ENCODE measurements at places on chromosomes 2 and 18.

GRCh38 chr2:45813003-45813941, 161.8 kb downstream of the PRKCE start:
- no peak for DNase-seq

DNA sequence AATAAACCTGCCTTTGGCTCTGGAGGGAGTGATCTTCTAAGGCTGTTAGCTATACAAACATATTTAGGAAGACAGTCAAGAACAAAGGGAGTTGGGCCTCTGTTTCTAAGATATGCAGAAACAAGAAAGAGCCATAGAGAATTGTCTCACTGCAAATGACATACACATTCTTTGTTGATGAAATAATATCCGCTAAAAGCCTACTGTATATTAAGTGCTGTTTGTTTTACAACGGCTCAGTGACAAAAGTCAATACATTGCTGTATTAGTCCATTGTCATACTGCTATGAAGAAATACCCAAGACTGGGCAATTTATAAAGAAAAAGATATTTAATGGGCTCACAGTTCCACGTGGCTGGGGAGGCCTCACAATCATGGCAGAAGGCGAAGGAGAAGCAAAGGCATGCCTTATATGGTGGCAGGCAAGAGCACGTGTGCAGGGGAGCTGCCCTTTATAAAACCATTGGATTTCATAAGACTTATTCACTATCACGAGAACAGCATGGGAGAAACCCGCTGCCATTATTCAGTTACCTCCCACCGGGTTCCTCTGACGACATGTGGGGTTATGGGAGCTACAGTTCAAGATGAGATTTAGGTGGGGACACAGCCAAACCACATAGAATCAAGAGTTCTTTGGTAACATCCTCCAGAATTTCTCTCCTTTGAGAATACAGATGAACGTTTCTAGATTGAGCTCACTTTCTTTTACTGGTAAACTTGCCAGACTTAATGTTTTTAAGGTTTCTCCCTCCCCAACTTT, 157.8 kb downstream of the PIK3C3 start:
- DNase-seq, result no peak

GRCh38 chr18:45328811-45329210, 286.5 kb upstream of the SLC14A2 start:
- DNase-seq, result no peak

- no peak for DNase-seq
These were observed 278.3 kb upstream of the CYP26B1 start for GRCh38 chr2:72425996-72426395.

DNA sequence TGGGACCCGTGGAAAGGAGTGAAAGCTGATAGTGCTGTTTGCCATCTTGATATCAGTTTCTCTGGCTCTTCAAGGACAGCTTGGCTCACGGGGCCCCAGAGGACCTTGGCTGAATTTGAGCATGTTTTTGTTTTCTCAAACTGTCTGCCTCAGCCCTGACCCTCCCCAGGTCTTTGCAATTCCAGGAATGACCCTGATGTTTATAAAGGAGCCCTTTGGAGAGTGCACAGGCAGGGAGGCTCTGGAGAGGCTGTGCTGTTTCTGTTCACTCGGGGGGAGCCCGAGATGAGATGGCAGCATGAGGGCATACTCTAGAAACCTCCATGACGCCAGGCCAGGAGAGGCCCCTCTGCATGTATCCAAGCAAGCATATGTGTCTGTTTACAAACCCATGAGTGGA, 16.4 kb downstream of the IGFBP2 start:
- DNase-seq, result no peak

DNA sequence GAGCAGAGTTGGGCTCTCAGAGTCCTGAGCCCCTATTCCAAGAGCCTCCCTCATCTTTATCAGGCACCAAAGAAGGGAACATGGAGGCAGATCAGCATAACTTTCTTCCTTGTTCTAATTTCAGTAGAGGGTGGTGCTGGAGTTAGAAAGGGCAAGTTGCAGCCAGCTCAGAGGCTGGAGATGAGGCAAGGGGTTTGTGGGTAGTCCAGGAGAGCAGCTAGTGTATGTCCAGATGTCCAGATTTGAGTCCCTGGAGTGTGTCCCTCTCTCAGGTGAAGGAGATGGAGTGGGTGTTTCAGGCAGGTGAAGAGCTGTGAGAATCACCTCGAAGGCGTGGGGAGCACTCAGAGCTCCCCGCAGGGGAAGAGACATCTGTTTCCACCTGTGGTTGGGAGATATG, 478 bp upstream of the PRKAG3 start:
- no peak for DNase-seq

DNA sequence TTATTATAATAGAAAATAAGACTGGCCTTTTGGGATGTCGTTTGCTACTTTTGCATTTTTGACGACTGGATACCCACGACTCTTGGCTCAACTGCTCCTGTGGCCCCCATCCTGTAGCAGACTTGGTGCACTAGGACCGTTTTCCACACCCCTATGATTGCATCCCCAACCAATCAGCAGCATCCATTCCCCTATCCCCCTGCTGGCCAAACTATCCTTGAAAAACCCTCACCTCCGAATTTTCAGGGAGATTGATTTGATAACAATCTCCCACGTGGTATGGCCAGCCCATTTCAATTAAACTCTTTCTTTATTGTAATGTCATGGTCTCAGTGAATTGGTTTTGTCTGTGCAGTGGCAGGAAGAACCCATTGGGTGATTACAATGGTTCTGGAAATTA, 37.9 kb upstream of the TTR start:
- no peak for DNase-seq

DNA sequence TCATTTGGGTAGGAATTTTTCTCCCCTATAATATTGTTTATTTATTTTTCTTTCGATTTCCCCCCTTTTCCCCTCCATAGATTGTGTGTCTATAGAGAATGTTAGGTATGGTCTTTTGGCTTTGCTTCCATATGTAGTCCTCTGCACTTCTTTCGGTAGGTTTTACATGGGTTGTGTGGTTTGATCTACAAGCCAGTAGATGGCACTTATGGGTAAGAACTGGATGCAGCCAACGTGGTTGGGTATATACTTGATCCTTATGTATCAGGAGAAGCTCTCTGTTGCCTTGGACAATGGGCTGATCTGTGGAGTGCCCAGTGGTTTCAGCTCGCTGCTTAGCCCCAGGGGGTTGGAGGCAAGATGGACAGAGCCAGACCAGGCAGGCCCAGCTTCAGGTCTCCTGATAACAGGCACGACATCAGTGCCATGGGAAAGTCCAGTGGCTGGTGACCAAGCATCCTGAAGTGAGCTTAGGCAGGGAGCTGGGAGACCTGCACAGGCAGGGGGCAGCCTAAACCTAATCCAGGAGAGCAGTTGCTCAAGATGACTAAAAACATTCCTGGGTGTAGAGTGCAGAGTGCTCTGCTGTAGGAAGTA, 488.3 kb downstream of the CCDC85A start:
- no peak for DNase-seq

GRCh38 chr2:74199871-74200305, 1.5 kb downstream of the MTHFD2 start:
- peak; percentile 46 for DNase-seq

- DNase-seq, result no peak
These were observed 11.1 kb upstream of the VPS4B start for GRCh38 chr18:63433334-63433866.

- no peak for DNase-seq
These were observed 221.0 kb upstream of the MMADHC start for GRCh38 chr2:149808556-149808955.

GRCh38 chr2:41170589-41170988, 718.7 kb upstream of the SLC8A1 start:
- no peak for DNase-seq

- DNase-seq, result no peak
These were observed 3.1 kb downstream of the ADAM17 start for GRCh38 chr2:9552219-9553178.

DNA sequence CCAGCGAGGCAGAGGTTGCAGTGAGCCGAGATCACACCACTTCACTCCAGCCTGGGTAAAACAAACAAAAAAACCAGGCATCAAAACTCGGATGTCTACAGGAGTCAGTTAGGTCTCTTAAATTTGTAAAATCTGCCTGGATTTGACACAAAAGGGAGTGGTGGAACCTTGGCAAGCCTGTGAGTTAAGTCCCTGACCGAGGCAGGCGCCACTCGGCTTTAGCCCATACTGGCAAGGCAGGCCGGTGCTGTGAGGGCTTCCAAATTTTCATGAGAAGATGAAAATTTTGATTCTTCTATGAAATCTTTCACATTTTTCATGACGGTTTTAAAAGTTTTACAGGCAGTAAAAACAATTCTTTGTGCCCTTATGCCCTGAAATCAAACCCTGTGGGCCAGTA, 165.8 kb downstream of the FMNL2 start:
- DNase-seq, result no peak

DNA sequence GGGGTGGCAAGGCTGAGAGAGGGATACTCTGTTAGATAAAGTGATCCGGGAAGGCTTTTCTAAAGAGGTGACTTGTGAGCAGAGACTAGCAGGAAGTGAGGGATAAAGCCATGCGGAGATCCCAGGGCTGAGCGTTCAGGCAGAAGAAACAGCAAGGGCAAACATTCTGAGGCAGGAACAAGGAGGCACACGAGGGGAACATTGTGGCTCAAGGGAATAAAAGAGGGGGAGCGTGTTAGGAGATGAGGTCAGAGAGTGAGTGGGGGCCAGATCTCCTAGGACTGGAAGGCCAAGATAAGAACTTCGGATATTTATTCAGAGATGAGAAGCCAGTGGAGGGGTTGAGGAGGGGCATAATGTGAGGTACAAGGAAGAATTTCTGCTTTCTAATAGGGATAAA, 67.1 kb downstream of the ACTR2 start:
- no peak for DNase-seq

GRCh38 chr2:55051026-55051866, 995 bp upstream of the RTN4 start:
- peak; percentile 34 for DNase-seq

DNA sequence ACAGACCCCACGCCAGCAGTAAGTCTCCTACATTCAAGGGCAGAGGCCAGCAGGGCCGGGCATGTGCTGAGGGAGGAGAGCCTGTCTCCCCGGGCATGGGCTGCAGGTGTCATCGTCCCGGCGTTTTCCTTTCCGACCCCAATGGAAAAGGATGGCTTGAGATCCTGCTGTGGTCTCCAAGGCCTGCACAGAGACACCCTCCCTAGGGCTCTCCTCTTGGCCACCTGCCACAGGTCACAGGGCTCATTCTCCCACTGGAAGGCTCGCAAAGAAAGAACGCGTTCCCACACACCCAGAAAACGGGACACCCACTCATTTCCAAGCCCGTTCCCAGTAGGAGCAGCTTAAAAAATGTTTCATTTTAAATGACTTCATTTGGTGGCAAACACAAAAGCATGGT, 41.0 kb downstream of the DIPK1C start:
- DNase-seq, result no peak

- DNase-seq, result no peak
These were observed 156.1 kb upstream of the SLC39A10 start for GRCh38 chr2:195500879-195501278.

DNA sequence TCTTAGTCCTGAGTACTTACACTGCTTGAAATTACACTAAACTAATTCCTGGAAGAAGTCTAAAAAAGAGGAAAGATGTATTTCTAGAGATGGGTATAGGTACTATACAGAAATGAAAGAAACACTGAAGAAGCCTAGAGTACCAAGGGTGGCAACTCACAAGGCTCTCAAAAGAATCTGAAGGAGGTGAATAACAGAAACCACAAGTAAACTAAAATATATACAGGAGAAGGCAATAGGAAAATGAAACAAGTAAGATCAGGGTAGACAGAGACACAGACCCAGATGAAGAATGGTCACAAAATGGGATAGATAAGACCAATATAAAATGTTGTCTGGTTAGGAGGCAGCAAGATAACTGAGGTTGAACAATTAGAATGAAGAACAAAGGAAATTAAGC, 59.9 kb downstream of the USP37 start:
- DNase-seq, result no peak

- no peak for DNase-seq
These were observed 230.7 kb upstream of the CCDC68 start for GRCh38 chr18:55189972-55190371.

DNA sequence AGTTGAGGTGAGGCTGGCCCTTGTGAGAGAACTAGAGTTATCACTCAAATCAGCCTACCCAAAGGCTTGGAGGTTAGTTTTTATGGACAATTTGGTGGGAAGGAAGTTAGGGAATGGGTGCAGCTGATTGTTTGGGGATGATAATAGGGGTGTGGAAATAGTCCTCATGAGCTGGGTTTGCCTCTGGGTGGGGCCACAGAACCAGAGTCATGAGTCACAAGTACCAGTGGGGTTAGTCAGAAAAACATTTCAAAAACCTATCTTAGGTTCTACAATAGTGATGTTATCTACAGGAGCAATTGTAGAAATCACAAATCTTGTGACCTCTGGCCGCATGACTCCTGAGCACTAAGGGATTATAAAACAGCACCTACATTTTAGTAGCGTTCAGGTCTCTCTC, 630.1 kb upstream of the PIK3C3 start:
- no peak for DNase-seq

DNA sequence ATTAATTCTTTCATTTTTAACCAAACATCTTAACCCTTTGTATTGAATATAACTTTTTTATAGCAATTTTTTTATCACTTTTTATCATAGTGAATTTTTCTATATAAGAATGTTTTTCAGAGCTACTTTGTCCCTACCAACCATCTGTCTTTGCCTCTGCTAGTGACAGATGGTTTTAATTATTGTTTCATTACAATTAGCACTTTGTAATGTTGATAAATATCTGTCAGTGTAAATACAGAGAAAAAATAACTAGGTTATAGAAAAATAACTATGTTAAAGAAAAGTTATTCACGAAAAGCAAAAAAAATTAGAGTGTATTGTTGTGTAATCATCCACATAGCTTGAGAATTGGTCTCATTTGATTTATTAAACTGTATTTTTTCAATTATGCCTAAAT, 91.0 kb upstream of the CDH19 start:
- no peak for DNase-seq

DNA sequence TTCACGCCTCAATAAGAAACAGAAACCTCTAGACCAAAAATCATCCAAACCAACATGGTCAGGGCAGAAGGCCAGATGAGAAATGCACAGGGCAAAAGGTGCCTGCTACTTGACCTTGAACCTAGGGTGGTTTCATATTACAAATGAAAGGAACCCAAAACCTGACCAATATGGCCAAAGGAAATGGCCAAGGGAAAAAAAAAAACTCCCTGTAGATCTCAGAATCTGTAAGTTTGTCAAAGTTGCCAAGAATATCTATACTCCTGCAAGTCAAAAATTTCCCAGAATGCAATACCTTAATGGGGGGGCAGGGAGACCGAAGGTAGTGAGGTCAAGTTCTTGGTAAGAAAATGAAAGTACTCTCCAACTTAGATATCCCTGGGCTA, 47.2 kb downstream of the HIBCH start:
- no peak for DNase-seq

- no peak for DNase-seq
These were observed 31.0 kb downstream of the EEF1B2 start for GRCh38 chr2:206190689-206191088.

GRCh38 chr2:163191372-163191771, 352.8 kb upstream of the KCNH7 start:
- DNase-seq, result no peak

Data from stimulated activated CD4-positive, alpha-beta T cell treated with anti-CD3 and anti-CD28 coated beads, Interleukin-2, amount 100 ng/mL, for 24 hours (primary cell).